ENCODE measurements at places on chromosomes 2 and 18.

DNA sequence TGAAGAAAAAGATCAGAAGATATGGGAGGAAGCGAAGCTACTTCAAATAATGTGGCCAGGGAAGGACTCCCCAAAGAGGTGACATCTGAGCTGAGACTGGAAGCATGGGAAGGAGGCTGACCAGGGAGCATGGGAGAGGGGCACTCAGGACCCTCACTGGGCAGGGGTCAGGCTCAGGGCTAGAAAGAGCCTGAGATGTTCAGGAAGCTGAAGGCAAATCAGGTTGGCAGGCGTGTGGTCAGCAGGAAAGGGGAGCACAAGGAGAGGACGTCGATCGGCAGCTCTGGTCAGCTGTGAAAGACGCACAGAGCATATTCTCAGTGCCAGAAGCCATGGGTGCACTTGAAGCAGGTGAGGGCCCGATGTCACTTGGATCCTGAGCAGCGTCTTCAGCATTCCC lies 38.2 kb upstream of the KLHL29 start:
- DNase-seq = no peak

DNA sequence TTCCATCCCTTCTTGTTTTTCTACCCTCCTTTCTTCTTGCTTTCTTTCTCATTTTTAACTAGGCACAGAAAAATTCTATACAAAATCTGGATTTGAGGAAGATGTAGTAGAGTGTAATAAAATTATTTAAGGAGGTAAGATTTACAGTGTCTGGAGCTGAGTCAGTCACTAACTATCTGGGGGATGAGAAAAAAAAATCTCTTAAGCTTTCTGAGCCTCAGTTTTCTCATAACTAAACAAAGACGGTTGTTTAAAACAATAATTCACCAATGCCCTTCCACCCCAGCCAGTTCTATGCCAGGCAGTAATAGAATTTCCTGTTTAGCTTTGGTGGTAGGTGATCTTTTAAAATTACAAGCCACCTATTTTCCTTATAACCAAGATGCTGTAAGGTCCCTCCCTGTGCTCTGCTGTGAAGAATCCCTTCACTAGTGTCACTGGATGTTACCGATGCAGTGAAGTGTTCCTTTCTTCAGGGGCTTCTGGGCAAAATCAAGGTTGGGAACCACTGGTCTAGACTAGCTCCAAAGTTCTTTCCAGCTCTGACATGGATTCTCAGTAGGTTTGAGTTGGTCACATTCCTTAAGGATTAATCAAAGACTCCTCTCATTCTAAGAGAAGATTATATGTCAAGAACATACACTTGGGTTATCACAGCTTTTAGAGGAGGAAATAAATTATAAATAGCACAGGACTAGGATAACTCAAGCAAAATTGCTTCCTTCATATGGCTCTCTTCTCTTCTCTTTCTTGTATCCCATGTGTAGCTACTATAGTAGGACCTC lies 289.0 kb downstream of the CDH2 start:
- DNase-seq = no peak

DNA sequence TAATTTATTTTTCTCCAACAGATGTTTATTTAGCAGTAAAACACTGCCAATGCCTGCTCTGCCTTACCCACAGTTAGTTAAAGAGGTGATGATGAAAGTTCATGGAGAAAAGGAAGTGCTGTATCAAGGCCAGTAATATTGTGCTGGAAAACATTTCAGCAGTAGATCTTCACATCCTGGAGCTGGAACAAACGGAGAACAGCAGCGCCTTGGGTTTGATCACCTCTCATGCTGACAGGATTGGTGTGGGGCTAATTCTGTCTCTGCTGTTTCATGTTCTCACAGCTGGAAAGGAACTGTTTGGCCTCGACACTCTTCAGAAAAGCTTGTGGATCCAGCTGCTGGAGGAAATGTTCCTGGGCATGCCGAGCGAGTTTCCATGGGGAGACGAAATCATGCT lies 61.5 kb upstream of the RPE start:
- peak; percentile 51 for DNase-seq

GRCh38 chr2:214679736-214680135 lies 129.7 kb downstream of the BARD1 start:
- no peak for DNase-seq
